Neural progenitor cell (in vitro differentiated cells): ENCODE measurements at places on chromosomes 13 and 19.

GRCh38 chr13:33751151-33751550, 66.8 kb upstream of the RFC3 start:
- no peak for DNase-seq

DNA sequence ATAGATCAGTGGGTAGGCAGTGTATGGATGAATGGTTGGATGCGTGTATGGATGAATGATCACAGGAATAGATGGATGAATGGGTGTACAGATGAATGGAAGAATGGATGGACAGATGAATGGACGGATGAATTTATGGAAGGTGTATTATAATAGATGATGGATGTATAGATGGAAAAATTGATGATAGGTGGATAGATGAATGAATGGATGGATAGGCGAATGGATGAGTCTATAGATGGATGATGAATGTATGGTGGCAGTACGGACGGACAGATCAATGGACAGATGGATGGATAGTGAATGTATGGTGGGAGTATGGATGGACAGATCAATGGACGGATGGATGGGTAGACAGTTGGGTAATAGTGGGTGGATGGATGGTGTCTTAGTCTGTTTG, 49.0 kb upstream of the ONECUT3 start:
- DNase-seq = no peak

GRCh38 chr13:26549713-26550112, 7.8 kb upstream of the WASF3 start:
- DNase-seq = no peak

DNA sequence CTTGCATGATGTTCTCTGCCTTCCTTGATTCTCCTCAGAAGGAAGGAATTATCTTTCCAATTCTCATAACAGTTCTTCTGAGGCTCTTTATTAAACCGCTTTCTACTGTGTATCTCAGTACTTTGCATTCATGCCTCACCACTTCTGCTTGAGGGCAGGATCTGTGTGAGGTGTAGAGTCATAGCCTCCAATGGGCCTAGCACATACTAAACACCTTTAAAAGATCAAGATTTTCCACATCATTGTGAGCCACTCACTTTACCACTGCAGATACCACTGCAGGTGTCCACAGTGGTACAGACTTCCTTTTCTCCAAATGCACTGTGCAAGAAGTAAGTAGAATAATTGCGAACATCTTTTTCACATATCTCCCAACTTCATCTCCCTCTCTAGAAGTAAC, 76.7 kb downstream of the NDFIP2 start:
- DNase-seq = no peak

DNA sequence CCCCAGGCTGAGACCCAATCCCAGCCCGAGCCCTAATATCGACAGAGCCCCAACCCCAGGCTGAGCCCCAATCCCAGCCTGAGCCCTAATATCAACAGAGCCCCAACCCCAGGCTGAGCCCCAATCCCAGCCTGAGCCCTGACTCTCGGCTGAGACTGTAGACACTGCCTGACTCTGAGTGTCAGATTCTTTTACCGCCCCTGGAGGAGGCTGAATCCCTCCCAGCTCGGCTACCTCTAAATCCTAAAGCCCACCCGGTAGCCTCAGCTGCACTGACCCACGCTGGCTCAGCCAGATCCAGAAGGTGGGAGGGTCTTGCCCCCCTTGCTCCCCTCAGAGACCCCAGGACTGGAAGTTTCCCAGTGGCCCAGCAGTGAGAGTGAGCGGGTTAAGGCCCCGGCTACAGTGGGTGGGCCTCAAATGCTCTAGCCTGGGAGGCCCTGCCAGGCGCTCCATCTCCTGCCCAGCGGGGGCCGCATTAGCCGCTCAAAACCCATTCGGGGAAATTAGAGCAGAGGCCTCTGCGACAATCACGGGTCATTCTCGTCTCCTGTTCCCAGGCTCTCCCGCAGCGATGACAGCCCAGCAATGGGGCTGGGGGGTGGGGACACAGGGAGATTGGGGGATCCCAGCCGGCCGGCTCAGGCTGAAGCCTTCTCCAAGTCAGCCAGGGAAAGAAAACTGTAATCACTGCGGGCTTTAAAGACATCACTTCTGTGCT, 43.8 kb downstream of the ZNRF4 start:
- peak; percentile 96 for DNase-seq
